CD4-positive, alpha-beta T cell treated with Interleukin-21 for 1 hour (primary cell): ENCODE measurements at places on chromosomes 12 and 14.

DNA sequence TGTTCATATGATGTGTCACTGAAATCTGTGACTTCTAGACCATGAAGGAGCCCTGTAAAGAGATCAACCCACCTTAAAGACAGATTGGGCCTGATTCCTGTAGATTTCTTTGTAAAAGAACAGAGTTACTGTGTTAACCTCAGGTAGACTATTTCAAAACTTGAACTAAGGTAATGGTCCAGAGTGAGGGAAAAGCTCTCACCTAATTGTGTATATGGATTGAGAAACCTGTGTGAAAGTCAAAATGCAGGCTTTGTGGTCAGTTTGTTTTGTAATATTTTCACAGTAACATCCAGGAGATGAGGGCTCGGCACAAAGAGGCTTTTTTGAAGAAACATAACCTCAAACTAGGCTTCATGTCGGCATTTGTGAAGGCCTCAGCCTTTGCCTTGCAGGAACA lies 16.4 kb downstream of the DLST start:
- no peak for DNase-seq

GRCh38 chr14:72629534-72629933 lies 264.4 kb downstream of the DPF3 start:
- DNase-seq = no peak

DNA sequence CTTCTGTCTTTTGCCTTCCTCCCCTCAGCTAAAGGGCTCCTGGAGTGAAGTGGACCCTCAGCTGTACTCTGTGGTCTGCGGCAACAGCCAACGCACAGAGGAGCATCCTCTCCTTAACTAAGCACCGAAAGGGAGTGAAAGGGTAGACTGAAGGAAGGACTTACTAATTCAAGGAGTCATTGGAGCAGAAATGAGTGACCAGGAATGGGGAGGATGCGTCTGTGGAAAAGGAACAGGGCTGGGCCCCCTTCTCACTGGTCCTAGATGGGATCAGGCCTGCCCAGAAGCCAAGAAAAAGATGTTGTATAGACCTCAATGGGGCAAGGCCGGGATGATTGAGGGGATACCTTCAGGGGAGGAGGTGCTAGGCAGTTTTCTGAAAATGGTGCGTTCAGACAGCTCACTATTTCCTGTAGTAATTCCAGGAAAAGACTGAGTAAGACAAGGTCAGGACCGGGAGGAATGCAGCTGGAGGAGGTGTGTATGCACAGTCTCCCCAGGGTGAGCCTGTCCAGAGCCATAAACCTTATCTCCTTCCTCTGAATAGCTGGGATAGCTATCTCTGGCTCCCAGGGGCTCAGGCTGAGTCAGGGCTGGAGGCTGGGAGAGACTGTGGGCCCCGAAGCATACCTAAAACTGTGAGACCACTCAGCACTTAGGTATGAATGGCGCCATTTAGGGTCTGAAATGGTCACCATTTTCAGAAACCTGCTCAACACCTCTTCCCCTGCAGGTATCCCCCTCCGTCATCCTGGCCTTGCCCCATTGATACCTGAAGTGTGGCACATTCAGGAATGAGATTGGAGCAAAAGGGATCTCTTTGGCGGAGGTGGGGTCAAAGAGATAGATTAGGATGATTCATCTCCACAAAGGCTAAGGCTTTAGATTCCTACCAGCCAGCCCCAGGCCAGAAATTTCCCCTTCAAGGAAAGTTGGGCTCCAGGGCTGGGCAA lies 20.2 kb upstream of the KRT8 start:
- DNase-seq = no peak

GRCh38 chr12:15276088-15276698 lies 46.1 kb upstream of the PTPRO start:
- DNase-seq = peak; percentile 17

DNA sequence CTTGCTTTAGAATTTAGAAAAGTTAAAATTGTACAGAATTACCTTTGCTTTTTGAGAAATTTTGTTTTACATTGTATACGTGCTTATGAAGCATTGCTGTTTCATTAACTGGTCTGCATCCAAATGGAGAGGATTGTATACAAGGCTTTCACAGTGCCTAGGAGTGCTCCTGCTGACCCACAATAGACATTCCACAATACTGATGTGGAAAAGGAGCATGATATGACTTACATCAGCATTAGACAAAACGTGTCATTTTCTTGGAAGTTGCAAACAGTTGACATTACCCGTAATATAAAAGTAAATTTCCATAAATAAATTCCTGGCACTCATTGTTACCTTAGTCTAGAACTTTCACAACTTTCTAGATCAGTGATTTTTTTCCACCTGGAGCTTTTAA lies 1.9 kb downstream of the PRKD1 start:
- no peak for DNase-seq

GRCh38 chr14:23562822-23563472 lies 4.6 kb downstream of the AP1G2 start:
- peak; percentile 69 for DNase-seq

DNA sequence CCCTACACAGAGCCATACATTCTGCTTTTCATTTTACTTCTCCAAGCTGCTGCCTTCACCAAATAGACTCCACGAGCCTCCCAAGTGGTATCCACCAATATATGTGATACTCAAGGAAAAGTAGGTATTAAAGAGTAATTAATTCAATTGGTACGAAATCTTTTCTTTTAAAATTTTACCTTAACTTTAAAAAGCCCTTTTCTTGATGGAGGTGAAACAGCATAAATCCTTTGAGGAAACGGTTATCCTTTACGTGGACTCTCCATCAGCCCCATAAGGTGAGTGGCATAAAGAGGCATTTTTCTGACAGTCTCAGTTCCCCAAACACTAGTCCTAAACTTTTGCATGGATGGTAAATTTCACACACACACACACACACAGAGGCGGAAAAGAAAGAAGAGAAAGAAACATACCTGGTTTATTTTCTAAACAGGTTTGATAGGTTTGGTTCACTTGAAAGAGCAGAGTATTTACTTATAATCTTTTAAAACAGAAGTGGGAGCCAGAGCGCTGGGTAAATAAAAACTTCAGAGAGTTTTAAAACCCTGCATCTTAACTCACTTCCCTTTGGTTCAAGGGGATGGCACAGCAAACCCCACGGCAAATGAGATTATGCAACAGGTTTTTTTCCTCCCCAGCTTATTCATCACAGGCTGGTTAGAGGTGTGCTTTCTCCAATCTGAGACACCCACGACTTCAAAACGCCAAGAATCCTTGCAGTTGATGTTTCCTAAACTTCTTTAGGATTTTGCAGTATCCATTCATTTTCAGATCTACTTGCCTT lies 1.9 kb downstream of the DUSP16 start:
- DNase-seq = peak; percentile 89

- DNase-seq = no peak
These were observed 20.7 kb downstream of the SLC6A12 start for GRCh38 chr12:193261-193660.

DNA sequence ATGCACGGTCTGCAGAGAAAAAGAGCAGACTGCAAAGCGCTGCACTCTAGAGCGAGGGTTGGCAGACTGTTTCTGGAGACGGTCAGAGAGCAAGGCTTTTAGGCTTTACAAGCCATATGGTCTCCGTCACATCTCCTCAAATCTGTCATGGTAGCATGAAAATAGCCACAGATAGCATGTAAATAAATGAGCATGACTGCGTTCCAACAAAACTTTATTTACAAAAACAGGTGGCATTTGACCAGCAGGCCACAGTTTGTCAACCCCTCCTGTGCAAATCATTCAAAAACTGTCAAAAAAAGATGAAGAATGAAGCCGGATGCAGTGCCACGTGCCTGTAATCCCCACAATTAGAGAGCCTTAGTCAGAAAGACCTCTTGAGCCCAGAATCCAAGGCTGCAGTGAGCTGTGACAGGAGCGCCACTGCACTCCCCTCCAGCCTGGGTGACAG lies 18.9 kb downstream of the SYNE3 start:
- DNase-seq = no peak

GRCh38 chr12:125152463-125152862 lies 87.2 kb downstream of the AACS start:
- no peak for DNase-seq

GRCh38 chr14:101758913-101759593 lies 2.5 kb upstream of the PPP2R5C start:
- no peak for DNase-seq

DNA sequence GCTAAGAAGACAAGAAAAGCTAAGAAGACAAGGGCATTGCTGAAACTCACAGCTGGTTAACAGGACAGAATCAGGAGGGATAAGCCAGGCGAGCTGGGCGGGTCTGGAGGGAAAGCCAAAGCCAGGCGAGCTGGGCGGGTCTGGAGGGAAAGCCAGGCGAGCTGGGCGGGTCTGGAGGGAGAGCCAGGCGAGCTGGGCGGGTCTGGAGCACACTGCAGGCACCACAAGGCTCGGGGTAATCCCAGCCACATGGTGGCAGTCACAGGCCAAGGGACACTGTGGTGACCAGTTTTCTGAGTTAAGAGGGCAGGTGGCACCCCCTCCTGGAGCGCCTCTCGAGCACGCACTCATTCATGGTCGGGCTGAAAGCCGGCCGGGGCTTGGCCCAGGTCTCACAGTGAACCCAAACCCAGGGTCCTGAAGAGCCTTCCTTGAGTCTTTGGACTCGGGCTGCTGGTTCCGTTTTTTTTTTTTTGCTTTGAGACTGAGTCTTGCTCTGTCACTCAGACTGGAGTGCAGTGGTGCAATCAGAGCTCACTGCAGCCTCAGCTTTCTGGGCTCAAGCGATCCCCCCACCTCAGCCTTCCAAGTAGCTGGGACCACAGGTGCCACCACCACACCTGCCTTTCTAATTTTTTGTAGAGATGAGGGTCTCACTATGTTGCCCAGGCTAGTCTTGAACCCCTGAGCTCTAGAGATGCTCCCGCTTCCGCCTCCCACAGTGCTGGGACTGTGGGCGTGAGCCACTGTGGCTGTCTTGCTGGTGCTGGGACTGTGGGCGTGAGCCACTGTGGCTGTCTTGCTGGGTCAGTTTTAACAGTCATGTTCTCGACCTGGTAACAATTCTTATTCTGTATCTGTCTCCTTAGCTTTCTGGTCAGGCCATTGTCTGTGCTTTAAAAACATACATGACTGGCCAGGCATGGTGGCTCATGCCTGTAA lies 40.2 kb downstream of the HSP90AA1 start:
- no peak for DNase-seq

DNA sequence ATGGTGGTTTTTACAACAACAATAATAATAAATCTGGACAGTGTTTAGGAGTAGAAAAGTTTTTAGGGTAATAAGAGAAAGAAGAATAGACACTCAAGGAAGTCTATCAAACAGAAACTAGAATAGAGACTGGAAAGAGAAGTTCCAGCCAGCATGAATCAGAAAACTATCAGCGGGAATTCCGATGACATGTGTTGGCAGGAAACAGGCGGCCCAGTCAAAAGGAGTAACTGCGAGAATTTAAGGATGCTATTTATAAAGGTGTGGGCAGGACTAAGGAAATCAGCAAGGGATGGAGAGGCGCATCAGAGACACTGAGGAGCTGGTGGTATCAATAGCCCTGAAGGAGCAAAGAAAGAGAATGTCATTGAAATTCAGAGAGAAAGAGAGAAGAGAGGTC lies 89.9 kb downstream of the TBX5 start:
- no peak for DNase-seq

- no peak for DNase-seq
These were observed 538.8 kb upstream of the STXBP6 start for GRCh38 chr14:25588751-25589150.

DNA sequence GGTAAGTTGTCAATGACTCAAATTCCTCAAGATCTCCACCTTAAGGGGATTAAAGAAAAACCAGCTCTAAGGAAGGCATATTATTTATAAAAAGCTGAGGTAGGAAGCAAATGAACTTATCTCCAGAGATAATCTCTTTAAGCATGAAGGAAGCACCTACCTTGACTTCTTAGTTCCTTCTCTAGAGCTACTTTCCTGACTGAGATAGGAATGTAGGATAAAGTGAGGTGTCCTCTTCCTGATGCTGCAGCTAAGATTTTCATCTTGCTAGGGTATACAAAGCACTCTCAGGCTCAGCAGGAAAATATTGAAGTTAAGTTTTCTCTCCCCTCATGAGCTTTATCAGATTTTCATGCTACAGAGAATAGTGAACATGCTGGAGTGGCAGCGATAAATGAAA lies 163.0 kb upstream of the E2F7 start:
- no peak for DNase-seq

- DNase-seq = no peak
These were observed 5.8 kb upstream of the SPRYD4 start for GRCh38 chr12:56462565-56462964.

DNA sequence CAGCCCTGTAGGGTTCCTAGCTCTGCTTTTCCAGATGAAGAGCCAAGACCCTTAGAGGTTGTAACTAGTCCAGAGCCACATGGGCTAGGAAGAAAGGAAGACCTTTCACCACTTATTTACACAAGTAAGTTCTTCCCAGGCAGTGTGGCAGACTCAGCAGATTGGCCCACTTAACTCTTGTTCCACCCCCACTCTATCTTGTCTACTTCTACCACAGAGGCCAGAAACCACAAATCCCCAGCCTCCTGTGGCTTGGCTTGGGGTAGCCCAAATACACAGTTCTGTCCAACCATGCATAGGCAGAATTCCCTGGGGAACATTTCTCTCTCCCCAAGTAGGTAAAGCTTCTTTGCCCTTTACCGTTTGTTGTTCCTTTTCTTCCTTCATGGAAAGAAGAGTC lies 383.5 kb downstream of the RGS6 start:
- no peak for DNase-seq

GRCh38 chr12:59113831-59114615 lies 193.7 kb upstream of the LRIG3 start:
- peak; percentile 31 for DNase-seq

DNA sequence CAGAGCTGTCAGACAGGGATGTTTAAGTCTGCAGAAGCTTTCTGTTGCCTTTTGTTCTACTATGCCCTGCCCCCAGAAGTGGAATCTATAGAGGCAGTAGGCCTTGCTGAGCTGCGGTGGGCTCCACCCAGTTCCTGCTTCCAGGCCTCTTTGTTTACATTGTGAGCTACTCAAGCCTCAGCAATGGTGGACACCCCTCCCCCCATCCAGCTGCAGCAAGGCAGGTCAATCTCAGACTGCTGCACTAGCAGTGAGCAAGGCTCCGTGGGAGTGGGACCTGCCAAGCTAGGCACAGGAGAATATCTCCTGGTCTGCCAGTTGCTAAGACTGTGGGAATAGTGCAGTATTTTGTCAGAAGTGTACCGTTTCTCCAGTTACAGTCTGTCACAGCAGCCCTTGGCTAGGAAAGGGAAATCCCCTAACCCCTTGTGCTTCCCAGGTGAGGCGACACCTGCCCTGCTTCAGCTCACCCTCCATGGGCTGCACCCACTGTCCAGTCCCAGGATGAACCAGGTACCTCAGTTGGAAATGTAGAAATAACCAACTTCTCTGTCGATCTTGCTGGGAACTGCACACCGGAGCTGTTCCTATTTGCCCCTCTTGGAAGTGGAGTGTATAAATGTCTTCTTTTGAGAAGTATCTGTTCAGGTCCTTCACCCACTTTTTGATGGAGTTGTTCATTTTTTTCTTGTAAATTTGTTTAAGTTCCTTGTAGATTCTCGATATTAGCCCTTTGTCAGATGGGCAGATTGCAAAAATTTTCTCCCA lies 213.5 kb upstream of the SLC38A2 start:
- peak; percentile 48 for DNase-seq

- DNase-seq = no peak
These were observed 9.2 kb downstream of the TUNAR start for GRCh38 chr14:95885866-95886265.
